Stimulated activated CD8-positive, alpha-beta memory T cell treated with anti-CD3 and anti-CD28 coated beads, Interleukin-4, amount 100 ng/mL, for 48 hours (primary cell): ENCODE measurements at places on chromosomes 12 and 14.

- DNase-seq = no peak
Observed at GRCh38 chr14:50816395-50817047, 14.4 kb downstream of the NIN start.

DNA sequence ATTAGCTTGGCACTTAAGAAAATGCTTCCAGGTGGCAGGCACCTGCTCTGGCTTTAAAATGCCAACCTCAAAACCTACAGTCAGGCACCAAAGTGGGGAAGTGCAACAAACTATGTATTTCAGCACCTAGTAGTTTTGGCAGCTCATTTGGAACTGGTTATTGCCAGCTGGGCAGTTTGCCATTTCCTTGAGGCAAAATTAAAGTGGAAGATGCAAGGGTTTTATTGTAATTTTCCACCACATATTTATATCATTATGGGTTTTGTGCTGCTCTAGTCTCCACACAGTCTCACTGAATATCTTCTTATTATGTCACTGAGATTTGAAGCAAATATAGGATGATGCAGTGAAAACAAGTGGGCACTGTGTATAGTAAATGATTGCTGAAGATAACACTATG, 117.0 kb downstream of the PRKD1 start:
- no peak for DNase-seq

DNA sequence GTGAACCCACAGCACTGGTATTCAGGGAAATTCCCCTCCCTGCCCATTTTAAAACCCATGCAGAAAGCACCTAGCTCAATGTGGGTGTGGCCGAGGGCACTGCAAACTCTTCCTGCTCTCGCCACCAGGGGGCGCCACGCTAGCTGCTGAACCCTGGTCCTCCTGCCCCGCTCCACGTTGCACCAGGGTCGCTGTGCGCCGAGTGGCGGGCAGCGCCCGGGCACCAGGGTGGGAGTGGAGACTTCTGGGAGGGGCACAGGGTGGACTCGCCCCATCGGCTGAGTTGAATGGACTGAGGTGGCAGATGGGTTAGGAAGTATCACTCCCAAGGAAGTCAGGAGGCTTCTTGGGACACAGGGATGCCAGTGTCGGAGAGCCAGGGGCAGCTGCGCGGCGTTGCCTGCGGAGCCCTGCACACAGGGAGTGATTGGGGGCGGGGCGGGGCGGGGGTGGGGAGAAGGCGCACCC, 48.1 kb upstream of the BCL11B start:
- DNase-seq = peak; percentile 88

GRCh38 chr12:69024413-69024812, 91.4 kb upstream of the CPM start:
- no peak for DNase-seq

- no peak for DNase-seq
Observed at GRCh38 chr12:2792671-2793500, 1.9 kb upstream of the FKBP4 start.

DNA sequence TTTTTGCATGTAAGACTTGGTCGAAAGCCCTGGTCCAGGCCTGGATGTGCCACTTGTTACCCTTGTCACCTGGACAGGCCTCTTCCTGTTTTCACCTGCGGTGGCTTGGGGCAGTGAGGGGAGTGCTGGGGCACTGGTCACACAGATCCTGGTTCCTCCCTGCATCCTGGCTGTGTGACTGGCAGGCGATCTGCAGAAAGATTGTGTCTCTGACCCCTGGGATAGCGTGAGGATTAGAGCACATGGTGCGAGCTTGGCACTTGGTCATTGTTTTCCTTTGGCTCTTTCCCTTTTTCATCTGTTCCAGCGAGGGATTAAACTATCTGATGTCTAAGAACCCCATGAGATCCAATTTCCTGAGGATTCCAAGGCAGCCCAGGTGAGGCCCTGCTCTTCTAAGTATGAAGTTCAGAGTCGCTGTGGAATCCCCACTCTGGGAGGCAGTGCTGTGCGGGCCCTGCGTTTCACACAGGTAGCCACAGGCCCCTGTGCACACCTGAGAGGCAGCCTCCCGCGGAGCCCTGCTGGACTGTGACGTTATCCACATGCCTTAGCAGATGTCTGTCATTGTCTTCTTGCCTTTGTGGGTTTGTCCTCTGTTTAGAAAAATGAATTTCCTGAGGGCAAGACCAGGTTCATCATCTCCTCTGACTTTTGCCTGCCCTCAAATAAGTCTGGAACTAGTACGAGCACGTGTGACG, 288.4 kb downstream of the CACNA1C start:
- DNase-seq = no peak

GRCh38 chr12:54740882-54741281, 92.7 kb upstream of the DCD start:
- DNase-seq = no peak

GRCh38 chr14:41806366-41806975, 199.8 kb downstream of the LRFN5 start:
- no peak for DNase-seq

GRCh38 chr12:123597100-123597499, 4.8 kb upstream of the DDX55 start:
- DNase-seq = no peak

GRCh38 chr12:76883811-76884210, 5.0 kb upstream of the CSRP2 start:
- DNase-seq = no peak

GRCh38 chr12:20807192-20808080, 3.1 kb upstream of the SLCO1B3 start:
- DNase-seq = no peak

DNA sequence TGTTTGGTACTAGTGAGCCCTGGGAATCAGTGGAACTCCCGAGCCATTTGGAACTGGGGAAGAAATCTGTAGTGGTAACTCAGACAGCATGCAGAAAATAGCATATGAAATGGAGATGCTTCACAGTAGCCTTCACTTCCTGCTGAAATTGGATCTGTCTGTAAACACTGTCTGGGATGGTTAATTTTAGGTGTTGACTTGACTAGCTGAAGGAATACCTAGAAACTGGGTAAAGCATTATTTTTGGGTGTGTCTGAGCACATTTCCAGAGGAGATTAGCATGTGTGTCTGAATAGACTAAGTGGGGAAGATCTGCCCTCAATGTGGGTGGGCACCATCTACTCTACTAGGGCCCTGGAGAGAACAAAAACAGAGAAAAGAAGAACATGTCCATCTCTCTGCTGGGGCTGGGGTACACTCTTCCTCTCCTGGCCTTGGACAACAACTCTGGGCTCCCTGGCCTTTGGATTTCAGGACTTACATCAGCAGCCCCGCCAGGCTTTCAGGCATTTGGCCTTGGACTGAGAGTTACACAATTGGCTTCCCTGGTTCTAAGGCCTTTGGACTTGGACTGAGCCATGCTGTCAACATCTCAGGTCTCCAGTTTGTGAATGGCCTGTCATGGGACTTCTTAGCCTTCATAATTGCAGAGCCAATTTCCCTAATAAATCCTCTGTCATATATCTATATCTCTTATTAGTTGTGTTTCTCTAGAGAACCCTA, 14.0 kb upstream of the CRADD start:
- DNase-seq = no peak

- DNase-seq = no peak
Observed at GRCh38 chr14:73833034-73833433, 18.6 kb upstream of the PTGR2 start.

DNA sequence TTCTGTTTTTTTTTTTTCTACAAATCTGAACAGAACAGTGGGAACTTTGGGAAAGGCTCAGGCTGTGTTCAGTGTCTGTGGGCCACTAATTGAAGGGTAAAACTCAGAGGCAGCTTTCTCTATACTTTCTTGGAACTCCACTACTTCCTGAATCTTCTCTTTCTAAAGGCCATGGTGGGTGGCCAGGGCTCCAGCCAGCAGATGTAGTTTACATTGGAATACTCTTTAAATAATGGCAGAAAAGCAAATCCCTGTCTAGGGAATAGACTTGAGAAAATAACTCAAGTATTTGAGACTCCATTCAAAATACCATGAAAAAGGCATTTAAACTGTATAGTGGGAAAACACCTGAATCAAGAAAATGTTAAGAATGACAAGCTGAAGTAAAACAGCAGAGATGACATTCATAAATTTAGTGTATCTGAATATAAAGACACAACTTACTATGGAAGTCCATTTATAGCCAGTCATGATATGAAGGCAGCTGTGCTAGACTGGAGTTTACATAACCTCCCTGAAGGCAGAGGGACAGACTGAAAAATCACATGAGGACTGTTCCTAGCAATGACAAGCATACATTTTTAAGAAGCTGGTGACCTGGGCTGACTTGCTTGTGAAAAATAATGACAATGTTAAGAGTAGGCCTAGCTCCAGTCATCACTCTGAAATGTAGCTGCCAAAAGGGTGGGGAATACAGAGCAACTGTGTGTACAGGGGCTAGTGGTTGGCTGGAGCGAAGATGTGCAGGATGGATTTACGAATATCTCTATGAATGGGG, 168.6 kb downstream of the STXBP6 start:
- DNase-seq = no peak
